ENCODE measurements at places on chromosomes 11 and 22.

DNA sequence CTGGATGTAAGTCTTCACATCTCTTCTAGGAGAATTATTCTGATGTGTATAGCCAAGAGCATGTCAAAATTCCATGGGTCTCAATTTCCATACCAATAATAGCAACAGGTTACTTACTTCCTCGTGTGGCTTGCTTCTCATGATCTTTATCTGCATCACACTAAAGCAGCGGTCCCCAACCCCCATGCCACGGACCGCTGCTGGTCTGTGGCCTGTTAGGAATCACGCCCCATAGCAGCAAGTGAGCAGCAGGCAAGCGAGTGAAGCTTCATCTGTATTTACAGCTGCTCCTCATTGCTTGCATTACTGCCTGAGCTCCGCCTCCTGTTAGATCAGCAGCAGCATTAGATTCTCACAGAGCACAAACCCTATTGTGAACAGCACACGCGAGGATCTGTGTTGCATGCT lies 28.9 kb upstream of the SLC25A1 start:
- no peak for DNase-seq

- DNase-seq = no peak
Observed at GRCh38 chr11:13111813-13112130, 102.7 kb downstream of the RASSF10 start.

- DNase-seq = no peak
Observed at GRCh38 chr11:18492888-18493287, 33.9 kb downstream of the TSG101 start.

- DNase-seq = peak; percentile 93
Observed at GRCh38 chr11:6468712-6469495, 4.8 kb downstream of the TRIM3 start.

DNA sequence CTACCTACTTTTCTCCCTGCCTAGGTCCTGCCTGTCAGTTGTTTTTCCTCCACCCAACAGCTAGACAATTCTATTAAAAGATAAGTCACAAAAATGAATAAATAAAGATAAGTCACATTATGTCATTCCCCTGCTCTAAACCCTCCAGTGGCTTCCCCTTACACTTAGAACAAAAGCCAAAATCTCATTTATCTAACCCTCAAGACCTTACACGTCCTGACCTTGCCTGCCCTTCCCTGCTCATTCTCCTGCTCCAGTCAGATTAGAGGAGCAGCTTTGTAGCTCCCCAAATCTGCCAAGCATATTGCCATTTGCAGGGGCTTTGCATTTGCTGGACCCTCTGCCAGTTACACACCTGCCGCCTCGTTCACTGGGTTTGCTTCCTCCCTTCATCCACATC lies 16.7 kb downstream of the KREMEN1 start:
- no peak for DNase-seq

DNA sequence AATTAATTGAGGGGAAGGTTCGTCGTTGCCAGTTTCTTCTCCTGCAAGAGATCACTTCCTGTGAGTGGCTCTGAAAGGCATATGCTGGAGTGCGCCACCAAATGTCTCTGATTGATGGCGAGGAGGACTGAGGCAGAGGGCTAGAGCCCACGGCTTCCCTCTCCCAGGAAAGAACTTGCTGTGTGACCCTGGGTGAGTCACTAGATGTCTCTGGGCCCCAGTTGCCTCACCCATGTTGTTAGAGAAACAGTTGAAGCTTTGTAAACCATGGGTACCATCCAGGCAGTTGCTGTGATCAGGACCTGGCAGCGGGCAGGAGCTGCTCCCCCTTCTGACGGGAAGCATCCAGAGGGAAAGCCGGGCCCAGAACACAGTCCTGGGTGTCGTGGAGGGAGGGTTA lies 3.2 kb downstream of the ABCG4 start:
- no peak for DNase-seq

DNA sequence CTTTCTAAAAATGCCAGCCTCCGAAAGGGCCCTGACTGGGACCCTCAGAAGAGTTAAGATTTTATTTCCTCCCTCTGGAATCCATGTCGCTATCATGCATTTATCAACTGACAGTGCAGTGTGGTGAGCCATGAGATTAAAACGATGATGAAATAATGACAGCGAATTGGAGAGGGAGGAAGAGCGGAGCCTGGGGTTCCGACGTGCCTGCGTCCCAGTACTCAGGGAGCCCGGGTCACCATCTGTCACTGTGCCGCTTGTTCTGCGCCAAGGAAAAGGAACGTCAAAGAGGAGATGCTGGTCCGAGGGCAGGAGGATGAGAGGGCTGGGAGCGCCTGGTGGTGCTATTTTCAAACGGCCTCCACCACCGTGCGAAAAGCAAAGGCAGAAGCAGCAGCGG lies 46.2 kb downstream of the MACROD1 start:
- no peak for DNase-seq

GRCh38 chr11:1336836-1337646 lies 27.6 kb upstream of the TOLLIP start:
- DNase-seq = no peak

- DNase-seq = no peak
Observed at GRCh38 chr11:119937412-119937811, 200.5 kb downstream of the TRIM29 start.

GRCh38 chr11:124796312-124796711 lies 3.9 kb downstream of the MSANTD2 start:
- DNase-seq = no peak

GRCh38 chr11:30561691-30562415 lies 24.3 kb downstream of the MPPED2 start:
- no peak for DNase-seq

DNA sequence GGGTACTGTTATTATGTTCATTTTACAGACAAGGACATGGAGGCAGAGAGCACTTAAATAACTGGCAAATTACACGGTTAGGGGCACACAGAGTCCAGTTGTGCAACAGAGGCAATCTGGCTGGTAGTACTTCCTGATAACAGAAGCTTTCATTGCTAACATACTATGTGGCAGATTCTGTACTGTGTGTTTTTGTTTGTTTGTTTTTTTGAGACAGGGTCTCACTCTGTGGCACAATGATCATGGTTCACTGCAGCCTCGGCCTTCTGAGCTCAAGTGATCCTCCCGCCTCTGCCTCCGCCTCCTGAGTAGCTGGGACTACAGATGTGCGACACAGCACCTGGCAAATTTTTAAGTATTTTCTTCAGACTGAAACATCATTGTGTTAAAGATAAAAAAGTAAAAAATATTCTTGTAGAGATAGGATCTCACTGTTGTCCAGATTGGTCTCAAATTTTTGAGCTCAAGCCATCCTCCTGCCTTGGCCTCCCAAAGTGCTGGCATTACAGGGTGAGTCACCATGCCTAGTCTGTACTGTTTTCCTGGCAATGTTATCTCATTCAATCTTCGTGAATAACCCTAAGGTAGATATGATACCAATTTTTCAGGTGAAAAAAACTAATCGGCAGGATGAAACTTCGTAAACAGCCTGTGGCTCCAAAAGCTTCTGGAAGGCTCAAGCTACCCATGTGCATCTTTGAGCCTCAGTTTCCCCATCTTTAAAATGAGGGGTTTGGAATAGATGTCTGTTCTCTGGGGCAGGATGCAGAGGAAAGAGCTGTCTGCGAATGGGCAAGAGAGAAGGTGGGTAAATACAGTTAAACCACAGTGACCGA lies 921 bp upstream of the NUCB2 start:
- no peak for DNase-seq

DNA sequence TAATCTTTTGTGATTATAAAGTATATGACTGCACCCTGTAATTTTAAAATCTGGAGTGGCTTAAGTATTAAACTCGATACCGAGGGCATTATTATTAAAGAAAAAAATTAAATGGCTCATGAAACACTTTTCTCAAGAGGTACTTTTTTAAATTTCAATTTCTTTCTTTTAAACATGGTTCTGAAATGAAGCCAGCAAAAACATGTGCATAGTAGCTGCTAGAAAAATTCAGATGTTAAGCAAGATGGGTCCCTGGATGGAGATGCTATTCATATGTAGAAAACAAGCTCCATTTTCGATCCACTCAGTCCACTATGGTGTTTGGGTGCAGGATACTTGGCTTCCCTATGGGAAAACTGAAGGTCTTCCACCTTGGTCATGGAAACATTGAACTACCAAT lies 189.5 kb downstream of the PGR start:
- no peak for DNase-seq

GRCh38 chr11:131874070-131874469 lies 503.7 kb downstream of the NTM start:
- no peak for DNase-seq

DNA sequence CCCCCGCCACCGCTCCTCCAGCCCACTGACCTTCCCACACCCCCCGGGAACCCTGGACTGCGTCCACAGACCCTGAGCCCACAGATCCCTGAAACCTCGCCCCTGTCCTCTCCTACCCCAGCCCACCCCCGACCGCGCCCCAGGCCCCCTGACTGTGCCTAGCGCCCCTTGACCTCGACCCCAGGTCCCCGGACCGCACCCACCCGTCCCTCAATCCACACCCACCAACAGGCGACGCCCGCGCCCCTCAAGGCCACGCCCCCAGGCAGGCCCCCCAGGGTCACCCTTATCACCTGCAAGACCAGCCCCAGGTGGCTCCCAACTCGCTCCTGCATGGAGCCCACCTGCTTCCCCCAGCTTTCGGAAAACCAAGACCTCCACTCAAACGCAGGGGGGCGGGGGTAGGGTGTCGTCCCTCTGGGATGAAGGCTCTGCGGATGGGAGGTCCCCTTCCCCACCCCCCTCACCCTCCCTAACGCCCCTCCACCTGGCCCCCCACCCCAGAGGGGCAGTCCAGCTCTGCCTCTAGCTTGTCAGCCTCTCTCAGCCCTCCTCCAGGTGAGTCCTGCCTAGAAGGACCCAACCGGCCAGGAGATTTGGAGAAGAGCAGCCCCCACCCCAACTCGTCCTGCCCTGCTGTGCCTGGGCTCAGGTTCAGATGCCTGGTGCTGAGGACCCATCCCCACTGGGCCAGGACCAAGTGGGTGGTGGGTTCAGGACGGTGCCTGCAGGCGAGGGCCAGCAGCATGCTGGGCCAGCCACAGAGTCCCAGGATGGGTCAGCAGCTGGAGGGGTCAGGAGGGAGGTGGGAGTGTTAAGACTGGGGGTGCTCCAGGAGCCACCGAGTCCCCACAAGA lies 3.1 kb upstream of the IL17REL start:
- DNase-seq = no peak

DNA sequence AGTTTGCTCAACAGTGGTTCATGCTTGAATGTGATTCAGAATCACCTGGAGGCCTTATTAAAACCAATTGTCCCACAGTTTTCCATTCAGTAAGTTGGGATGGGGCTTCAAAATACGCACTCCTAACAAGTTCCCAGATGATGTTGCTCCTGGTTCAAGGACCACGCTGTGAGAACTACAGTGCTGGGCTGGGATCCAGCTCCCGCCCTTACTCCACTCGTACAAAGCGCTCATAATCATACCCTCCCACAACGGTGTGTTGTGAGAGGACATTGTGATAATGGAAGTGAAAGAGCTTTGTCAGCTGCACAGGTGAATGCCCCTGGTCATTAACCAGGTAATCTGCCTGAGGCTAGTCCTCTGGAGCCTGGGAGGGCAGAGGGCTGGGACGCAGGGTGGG lies 1.3 kb upstream of the CD82 start:
- DNase-seq = no peak

GRCh38 chr22:32557444-32557843 lies 82.8 kb downstream of the FBXO7 start:
- no peak for DNase-seq

GRCh38 chr22:23383491-23384361 lies 196.4 kb downstream of the IGLL1 start:
- peak; percentile 73 for DNase-seq

DNA sequence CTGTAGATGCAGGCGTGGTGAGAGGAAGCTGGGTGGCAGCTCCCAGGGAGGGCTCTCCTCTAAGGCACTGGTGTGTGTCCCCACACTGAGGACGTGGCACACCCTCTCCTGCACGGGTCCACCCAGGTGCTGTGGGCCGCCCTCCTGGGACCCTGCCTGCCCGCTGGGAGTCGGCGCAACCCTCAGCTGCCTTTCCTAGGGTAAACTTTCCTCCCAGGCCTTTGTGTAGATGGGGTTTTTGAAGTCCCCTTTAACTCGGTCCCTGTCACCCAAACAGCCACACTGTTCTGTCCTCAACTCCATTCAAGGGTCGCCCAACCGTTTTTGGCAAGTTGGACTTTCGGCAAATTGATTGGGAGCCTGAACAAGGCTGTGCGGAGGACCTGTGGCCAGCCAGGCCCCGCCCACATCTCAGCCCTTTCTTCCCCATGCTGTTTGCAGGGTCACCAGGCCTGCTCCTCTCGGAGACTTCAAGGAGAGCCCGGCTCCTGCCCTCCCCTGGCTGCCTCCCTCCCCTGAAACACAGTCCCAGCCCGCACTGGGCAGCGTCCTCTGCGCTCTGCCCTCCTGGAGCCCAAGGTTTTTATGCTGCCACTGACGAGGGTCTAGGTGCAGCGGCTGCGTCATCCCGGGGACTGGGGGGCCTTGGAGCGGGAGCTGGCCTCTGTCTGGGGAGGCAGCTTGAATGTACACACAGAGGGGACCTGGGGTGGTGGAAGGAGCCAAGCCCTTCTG lies 1126.2 kb downstream of the BRD1 start:
- DNase-seq = no peak

- peak; percentile 79 for DNase-seq
Observed at GRCh38 chr11:46380340-46381047, 975 bp upstream of the MDK start.

DNA sequence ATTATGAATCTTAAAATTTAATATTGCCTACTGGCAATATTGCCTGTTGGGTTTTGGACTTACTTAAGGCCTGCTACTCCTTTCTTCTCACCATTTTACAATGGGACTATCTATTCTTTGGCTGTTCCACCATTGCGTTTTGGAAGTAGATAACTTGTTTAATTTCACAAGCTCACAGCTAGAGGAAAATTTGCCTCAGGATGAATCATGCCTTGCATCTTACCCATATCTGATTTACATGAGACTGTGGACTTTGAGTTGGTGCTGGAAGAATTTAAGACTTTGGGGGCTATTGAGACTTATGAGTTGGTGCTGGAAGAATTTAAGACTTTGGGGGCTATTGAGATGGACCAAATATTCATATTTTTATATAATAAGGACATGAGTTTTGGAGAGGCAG lies 662.6 kb downstream of the METTL15 start:
- no peak for DNase-seq

DNA sequence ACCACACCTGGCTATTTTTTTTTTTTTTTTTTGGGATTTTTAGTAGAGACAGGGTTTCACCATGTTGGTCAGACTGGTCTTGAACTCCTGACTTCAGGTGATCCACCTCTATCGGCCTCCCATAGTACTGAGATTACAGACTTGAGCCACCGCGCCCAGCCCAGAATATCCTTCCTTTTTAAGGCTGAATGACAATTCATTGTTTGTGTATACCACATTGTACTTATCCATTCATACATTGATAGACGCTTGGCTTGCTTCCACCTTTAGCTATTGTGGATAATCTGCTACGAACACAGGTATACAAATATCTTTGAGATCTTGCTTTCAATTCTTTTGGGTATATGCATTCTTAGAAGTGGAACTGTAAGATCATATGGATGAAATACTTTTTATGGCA lies 10.8 kb upstream of the RASSF10 start:
- no peak for DNase-seq

GRCh38 chr11:129209891-129210830 lies 18.0 kb upstream of the ARHGAP32 start:
- no peak for DNase-seq

GRCh38 chr22:42070517-42071422 lies at the start of gene NAGA:
Gene NAGA (minus strand): TSS chr22:42070812. CDS start chr22:42070297, 515 bp downstream.
- DNase-seq = peak; percentile 97

DNA sequence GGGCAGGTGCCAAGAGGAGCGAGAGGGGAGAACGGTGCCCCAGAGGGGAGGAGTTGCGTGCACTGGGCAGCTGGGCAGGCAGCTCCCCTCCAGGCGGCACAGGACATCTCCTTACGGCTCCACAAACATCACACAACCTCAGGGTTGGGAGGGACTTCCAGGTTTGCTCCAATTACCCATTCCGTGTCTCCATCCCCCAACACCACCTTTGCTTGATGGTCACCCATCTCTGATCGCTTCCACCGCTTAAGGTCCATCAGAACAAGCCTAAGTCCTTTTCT lies 14.5 kb upstream of the TP53AIP1 start:
- no peak for DNase-seq

Measured in left hindlimb (tissue), 1 donor.